ENCODE measurements at places on chromosomes 7 and 10.

DNA sequence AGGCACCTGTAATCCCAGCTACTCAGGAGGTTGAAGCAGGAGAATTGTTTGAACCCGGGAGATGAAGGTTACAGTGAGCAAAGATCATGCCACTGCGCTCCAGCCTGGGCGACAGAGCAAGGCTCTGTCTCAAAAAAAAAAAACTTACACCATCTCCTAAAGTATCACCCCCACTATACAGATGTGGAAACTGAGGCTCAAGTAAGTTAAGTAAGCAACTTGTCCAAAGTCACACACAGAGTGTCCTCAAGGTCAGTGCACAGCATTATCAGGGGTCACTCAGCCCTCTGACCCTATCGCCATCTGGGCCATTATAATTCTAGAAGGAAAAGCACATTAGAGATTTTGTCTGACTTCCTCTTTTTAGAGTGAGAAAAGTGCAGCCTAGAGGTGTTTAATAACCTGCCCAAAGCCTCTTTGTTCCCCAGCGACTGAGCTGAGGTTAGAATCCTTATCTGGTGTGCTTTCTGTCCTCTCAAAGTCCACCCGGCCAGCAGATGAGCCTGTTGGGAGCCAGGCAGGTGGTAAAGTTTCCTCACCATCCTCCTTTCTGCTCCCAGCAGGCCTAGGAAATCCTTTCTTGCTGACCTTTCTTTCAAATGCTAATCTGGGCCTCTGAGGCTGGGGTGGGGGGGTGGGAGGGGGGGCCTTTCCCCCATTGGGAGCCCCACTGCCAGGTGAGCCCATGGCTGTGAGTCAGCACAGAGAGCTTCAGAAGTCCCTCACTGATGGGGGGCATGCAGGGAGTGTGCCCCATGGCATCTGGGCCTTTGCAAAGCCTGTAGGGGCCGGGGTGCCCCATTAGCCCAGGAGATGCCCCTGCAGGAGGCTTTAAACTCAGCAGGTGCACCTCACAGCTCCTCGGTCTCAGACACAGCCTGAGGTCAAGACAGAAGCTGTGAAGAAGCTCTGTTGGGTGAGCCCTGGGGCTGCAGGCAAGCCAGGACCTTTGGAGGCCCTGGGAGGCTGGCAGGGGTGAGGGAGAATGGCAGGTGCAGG, 12.0 kb upstream of the KCNMA1 start:
- no peak for DNase-seq

DNA sequence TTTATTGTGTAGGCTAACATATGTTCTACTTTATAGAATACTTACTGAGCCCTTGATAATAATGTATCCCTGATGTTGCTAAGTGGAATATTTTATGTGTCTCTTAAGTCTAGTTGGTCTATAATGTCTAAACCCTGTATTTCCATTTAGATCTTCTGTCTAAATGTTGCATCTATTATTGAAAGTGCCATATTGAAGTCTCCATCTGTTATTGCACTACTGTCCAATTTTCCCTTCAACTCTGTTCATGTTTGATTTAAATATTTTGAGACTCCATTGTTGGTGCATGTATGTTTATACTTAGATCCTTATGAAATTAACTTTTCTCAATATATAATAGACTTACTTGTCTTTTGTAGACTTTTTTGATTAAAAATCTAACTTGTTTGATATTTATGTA, 924.5 kb upstream of the KCND2 start:
- no peak for DNase-seq

DNA sequence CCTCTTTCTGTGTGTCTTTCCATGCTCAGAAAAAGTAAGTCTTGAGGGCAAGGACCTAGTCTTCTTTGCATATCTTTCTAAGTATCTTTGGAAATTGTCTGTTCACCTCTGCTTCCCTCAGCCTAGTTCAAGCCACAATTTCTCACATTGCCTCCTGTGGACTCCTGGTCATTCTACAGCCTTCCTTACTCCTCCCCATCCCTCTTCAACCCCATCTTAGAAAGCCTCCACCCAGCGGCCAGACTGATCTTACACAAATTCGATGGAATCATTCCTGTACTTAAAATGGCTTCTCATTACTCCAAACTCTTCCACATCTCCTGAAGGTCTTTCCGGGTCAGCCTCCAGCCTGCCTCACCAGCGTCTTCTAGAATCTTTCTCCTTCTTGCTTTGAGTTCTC, 24.1 kb upstream of the AGK start:
- no peak for DNase-seq

GRCh38 chr7:127760436-127761031, 108.5 kb downstream of the SND1 start:
- no peak for DNase-seq

DNA sequence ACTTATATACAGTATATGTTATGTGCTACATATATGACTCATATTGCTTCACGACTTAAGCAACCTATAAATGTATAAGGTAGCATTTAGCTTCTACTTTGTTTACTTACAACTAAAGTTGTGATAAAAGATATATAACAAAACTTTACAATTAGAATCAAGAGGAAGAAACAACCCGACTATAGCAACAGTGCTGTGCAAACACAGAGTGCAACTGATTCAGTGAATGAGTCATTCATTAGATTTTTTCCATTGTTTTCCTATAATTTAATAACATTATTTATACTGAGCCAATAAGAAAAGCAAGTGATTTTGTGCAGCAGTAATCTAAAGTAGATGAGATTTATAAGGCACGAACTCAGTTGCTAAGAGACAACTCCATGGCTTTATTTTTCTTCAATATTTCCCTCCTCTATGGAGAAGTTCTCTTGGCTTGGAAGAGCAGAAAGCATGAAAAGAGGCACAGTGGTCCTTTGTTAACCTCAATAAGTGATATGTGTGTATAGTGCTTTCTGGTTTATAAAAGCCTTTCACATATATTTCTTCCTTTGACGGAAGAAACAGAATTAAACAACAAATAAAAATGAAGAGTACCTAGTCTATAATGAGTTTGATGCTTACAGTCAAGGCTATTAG, 19.8 kb downstream of the CEP41 start:
- DNase-seq: no peak

- no peak for DNase-seq
Measured at GRCh38 chr7:3159039-3159438, 115.4 kb upstream of the CARD11 start.

DNA sequence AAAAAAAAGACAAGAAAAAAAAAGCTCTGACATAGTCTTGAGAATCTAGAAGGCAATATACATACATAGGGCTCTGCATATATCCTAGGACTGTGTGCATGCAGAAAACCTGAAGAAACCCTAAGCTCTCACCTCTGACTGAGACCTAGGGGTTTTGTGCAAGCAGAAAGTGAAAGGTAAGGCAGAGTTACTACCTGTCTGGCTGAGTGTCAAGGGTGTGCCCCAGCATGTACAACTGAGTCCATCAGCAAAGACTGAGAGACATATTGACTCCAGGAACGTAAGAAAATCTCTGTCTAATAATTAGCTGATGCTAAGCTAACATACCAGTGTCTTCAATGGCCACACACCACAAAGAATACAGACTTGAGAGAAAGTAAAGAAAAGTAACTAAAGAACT, 16.3 kb upstream of the HNRNPH3 start:
- DNase-seq: no peak

GRCh38 chr7:103630318-103630717, 184.3 kb upstream of the SLC26A5 start:
- DNase-seq: no peak

- no peak for DNase-seq
Measured at GRCh38 chr10:86976362-86977056, 8.2 kb downstream of the ADIRF start.

DNA sequence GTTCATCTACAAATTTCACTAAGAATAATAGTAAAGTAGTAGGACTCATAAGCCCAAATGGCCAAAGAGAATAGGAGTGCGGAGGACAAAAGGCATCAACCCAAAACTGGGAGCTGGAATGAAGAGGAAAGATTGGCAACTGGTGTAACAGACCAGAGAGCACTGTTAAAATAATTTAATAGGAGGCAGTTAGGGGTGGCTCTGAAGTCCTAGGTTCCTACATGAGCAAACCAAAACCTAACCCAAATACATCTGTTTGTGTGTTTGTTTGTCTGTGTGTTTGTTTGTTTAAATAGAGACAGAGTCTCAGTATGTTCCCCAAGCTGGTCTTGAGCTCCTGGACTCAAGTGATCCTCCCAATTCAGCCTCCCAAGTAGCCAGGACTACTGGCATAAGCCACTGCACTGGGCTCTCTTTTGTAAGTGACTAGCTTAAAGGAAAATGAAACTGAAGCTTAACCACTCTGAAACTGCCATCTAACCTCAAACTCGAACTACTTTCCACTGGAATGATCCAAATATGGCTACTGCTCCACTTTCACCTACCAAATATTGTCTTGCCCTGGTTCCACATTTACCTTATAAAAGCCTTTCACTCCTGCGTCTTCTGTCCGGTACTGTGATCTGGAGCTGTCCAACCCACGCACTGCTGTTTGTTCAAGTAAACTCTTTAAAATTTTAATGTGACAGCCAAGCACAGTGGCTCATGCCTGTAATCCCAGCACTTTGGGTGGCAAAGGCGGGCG, 94.9 kb downstream of the AKR1D1 start:
- no peak for DNase-seq

- DNase-seq: no peak
Measured at GRCh38 chr7:105963038-105963667, at the start of gene CDHR3. TSS of gene CDHR3 (plus strand) at chr7:105963264. CDS start at chr7:105963319, 55 bp downstream.

GRCh38 chr10:131747251-131747650, 153.6 kb upstream of the PPP2R2D start:
- no peak for DNase-seq

GRCh38 chr10:32237644-32238345, 109.2 kb downstream of the EPC1 start:
- DNase-seq: no peak

DNA sequence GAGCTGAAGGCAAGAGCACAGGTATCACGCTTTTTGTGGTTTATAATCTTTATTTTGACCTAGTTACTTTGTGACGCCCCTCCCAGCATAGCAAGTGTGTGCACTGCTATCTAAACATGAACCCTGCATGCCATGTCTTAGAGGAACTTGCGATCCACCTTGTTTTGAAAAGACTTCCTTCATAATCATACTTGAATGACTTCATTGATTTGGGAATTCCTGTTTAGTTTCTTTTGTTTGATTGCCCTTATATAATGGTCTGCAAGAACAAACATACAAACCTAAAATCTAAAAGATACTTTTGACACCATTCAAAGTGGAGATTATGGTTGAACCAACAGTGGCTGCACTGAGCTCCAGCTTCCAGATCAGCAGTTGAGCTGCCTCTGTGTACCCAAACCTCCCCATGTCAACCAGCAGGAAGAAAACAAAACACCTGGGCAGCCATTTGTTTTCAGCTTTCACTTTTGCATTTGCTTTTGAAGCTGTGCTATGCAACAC, 132.6 kb downstream of the CELF2 start:
- no peak for DNase-seq

GRCh38 chr10:99008054-99008453, 227.6 kb downstream of the HPSE2 start:
- DNase-seq: no peak

GRCh38 chr7:93044147-93044810, 73.5 kb downstream of the SAMD9 start:
- DNase-seq: no peak

DNA sequence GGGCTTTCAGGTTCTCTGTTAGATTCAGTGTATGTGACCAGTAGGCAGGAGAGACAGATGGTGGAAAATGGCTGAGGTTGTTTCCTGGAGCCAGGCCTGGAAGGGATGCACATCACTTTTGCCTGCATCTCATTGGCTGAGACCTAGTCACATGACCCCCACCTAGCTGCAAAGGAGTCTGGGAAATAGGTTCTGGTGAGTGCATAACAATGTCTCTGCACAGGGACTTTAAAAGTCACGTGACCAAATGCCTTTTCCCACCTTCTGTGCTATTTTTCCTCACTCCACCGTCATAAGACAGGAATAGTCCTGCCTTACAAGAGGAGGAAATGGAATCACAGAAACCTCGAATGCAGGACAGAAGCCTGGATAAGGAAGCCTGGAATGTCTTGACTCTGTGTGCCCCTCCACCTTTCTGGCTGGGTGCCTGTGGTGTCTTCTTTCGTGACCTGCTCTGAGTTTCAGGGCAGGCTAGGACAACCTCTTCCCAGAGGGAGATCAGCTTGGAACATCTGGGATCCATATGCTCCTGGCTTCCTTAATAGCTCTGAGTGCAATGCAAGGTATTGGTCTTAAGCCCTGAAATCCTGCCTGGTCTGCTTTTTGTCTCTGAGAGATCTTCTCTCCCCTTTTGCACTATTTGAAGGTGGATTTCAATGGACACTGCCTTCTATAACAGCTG, 139.9 kb upstream of the ZNF438 start:
- no peak for DNase-seq

- DNase-seq: no peak
Measured at GRCh38 chr7:52876402-52876801, 159.0 kb upstream of the POM121L12 start.

GRCh38 chr7:39333701-39334100, 232.5 kb upstream of the YAE1 start:
- DNase-seq: no peak

DNA sequence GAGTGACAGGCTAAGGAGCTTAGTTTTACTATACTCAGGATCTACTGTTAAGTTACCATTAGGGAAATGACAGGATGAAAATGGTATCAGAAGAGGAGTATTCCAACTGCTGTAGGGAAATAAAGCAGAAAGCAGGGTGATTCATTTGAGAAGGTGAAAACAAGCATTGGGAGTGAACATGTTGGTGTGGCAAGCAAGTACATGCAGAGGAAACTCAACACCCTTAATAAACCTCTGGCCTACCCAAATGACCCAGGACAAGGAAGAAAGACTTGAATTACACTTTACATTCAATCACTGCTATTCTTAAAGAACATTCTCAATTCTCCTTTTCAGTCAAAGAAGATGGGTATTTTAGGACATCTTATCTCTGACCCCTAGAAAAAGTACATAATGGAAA, 28.7 kb downstream of the ERLIN1 start:
- DNase-seq: no peak

- no peak for DNase-seq
Measured at GRCh38 chr7:33109005-33109757, at the start of gene RP9. TSS of gene RP9 (minus strand) at chr7:33109404. CDS start at chr7:33109372, 32 bp downstream.

DNA sequence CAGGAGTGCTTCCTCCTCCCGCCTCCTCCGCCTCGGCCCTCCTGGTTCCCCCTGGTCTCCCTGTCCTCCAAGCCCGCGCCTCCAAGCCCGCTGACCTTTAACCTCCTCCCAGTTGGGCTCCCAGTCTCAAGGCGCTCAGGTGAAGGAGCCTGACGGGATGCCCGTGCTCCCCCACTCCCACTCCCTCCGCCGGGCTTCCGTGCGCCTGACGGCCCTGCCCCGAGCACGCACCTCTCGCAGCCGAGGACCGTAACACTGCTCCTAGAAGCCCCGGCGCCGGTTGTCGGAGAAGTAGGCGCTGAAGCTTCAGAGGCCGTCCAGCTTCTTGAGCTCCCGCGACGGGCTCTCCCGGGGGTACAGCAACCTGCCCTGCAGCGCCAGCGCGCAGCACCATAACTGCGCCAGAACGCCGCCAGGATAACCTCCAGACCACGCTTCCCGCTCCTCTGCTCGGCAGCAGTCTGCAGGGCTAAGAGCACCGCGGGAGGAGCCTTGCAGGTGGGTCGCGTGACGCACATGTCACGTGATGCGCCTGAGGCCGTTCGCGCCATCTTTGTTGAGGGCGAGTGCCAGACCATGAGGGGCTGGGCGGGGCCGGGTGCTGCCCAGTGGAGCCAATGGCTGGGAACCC, 71.0 kb upstream of the ZNF479 start:
- no peak for DNase-seq

- DNase-seq: no peak
Measured at GRCh38 chr7:38186593-38187314, 8.7 kb downstream of the STARD3NL start.
